Stimulated activated CD8-positive, alpha-beta memory T cell treated with anti-CD3 and anti-CD28 coated beads, Interleukin-4, amount 100 ng/mL, for 48 hours (primary cell): ENCODE measurements at places on chromosomes 7 and 10.
A peak's percentile ranks its signal among the peaks of the same experiment; 100 is the strongest.

DNA sequence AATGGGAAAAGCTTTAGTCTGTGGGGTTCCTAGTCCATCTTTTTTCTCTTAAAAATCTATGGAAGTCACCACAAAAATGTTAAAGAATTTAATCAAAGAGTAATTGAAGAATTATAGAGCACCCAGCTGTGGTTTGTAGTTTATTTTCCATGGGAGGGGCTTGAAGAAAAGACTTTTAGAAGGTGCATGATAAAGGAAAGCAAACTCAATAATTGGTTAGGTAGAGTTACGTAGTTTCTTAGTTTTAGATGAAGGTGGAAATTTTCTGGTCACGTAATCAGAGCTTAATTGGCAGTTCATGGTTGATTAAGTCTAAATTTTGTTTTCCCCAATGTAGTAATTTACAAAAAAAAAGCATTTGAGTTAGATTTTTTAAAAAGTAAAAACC, 724 bp downstream of the ZNF107 start:
- no peak for DNase-seq

DNA sequence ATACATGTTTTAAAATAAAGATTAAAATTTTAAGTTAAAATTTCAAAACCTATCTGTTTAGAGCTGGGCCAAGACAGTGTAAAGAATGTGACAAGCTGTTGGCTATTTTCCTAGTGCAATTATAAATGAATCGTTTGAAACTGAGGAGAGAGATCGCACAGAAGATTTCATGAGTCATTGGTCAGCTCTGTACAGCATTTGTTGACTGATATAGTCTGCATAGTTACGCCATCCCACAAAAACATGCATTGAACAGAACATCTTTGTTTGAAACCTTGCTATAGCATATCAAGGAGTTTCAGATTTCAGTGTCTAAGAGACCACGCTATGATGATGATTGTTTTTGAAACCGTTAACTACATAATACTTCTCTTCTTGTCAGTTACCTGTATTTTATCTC, 1.3 kb upstream of the C10orf67 start:
- DNase-seq = no peak

DNA sequence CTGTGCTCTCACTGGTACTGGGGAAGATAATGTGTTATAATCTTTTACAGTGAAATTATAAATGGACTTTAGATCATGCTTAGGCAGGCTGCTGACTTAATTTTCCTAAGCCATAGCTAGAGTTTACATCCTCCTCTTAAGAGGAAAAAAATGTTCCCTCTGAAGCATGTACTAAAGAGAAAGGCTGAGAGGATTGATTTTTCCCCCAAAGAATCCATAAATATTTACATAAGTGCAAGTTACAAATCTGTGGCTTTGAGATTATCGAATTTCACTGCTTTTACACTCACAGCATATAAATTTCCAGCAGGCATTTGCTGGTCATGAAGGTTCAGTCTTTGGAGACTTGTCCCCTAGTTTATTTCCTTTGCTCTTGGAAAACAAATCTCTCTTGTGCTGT, 43.7 kb downstream of the CREB5 start:
- no peak for DNase-seq

DNA sequence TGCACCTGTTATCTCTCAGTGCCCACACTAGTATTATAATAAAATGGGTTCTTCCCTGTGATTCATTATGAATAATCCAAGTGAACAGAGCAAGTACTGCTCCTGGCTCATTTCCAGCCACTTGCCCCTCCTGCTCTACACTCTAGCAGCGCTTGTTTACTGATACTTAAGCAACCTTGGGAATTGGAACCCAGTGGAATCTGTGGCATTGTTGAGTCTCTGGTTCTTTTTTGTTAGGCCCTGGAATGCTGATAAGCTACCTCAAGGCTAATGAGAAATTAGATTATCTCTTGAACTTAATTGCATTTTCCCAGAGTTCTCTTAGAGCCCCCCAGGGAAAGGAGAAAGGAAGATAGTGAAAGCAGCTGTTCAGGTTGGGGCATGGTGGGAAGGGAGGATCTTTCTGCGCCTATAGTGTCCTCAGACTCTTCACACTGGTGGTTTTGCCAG, 34.0 kb downstream of the PRKAR2B start:
- DNase-seq = no peak

GRCh38 chr7:130304878-130305277, 11.9 kb downstream of the CPA4 start:
- no peak for DNase-seq

DNA sequence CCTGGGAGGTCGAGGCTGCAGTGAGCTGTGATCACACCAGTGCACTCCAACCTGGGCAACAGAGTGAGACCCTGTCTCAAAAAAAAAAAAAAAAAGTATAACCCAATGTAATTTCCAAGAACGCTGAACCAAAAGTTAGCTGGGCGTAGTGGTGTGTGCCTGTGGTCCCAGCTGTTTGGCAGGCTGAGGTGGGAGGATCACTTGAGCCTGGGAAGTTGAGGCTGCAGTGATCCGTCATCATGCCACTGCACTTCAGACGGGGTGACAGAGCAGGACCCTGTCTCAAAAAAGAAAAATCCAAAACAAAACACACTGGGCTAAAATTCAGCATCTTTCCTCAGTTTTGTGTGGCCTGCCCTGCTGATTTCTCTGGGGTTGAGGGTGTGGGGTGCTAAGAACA, 21.1 kb downstream of the HNRNPA2B1 start:
- no peak for DNase-seq

DNA sequence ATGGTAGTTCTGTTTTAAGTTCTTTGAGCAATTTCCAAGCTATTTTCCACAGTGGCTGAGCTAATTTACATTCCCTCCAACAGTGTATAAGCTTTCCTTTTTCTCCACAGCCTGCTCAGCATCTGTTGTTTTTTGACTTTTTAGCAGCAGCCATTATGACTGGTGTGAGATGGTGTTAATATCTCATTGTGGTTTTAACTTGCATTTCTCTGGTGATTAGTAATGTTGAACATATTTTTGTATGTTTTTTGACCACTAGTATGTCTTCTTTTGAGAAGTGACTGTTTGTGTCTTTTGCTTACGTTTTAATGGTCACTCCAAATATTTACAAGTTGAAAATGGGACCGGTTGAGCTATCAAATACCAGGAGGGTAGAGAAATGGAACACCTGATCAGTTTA, 20.4 kb downstream of the GNG11 start:
- no peak for DNase-seq

GRCh38 chr10:80471715-80472233, 17.7 kb downstream of the TSPAN14 start:
- DNase-seq = peak; percentile 71

DNA sequence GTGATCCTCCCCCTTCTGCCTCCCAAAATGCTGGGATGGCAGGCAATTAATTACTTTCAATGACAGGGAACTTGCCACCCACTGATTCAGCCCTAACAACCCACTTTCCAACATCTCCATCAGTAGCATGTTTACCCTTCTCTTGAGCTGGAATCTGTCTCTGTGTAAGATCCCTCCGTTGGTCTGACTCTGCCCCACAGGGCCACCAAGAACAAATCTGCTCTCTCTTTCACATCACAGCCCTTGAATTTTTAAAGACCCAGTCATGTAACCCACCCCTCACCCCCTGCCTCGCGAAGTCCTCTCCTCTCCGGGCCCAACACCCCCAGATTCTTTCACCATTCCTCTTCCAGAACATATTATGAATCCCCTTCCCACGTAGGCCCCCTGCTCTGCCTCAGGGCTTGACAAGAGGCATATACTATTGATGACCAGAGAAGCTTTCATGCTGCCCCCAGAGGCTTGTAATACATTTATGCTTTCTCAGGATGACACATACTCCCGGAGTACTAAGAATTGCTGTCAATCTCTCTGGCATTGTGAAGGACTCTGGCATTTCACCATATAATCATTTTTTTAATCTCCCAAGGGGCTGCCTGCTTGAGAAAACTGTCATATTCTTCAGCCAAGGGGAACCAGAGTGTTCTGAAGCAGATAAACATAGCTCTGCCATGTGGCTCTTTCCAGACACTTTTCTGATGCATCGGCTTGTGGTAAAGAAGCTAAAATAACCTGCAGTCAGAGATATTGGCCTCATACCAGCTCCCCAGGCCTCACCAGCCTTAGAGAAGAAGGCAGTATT, 179.2 kb upstream of the AUTS2 start:
- no peak for DNase-seq

- DNase-seq = no peak
Measured at GRCh38 chr7:159117366-159118196, 27.1 kb downstream of the VIPR2 start.

GRCh38 chr10:91978585-91978984, 55.0 kb downstream of the BTAF1 start:
- no peak for DNase-seq

GRCh38 chr7:93021748-93022147, 96.0 kb downstream of the SAMD9 start:
- no peak for DNase-seq

DNA sequence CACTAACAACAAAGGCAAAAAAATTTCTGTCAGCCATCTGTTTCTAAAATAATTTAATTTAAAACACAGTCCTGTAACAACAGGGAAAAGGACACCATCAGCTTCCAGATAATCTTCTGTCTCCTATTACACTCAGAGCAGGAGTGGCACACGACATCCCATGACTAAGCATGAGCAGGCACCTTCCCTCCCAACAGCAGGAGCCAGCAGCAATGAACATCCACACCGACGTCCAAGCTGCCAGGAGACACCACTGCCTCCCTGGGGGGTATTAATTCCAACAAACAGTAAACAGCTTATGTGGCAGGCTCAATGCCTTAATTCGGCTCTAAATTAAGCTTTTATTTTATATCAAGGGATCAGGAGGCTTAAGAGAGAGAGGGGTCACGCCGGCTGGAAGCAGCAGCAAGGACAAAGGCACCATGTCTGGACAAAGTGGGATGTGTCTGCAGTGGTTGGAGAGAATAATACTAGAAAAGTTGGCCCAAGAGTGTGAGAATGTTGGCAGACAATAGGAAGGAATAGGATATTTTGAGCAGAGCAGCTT, 45.7 kb downstream of the KIAA1549 start:
- DNase-seq = no peak

DNA sequence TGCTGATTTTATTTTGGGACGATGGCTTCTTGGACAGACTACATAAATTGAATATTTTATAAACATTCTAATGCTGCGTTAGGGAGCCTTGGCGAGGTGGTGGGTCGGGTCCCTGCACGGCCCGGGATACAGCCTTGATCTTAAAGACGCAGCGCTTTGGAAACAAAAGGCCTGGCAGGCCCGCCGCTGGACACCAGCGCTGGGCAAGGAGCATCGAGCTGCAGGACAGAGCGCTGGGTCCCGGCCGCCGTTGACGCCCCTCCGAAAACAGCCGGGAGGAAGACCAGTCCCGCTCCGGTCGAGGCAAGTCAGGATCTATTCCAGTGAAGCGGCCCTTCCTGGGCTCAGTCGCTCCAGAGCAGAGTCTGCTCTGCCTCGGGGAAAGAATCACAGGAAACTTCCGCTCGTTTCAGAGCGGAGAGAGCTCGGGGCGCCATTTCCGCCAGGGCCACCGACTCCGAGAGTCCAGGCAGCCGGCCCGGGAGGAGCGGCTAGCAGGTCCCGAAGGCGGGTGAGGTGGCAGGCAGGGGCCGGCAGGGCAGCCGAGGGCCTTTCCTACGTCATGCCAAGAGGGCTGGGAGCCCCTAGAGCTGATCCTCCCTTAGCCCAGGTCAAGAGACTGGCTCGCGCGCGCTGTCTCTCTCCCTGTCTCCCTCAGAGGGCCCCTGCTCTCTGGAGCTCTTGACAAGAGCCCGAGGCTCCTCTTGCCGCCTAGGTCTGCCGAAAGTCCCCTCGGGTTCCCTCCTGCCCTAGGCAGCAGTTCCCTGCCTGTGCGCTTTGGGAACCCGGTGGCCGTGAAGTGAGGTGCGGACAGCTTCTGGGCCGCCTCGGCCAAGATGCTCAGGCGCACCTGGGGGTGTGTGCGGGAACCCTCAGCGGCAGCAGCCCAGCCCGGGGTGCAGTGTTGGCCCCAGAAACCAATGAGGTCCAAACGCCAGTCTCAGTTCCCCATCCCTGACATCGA, 1.4 kb upstream of the DRGX start:
- no peak for DNase-seq

DNA sequence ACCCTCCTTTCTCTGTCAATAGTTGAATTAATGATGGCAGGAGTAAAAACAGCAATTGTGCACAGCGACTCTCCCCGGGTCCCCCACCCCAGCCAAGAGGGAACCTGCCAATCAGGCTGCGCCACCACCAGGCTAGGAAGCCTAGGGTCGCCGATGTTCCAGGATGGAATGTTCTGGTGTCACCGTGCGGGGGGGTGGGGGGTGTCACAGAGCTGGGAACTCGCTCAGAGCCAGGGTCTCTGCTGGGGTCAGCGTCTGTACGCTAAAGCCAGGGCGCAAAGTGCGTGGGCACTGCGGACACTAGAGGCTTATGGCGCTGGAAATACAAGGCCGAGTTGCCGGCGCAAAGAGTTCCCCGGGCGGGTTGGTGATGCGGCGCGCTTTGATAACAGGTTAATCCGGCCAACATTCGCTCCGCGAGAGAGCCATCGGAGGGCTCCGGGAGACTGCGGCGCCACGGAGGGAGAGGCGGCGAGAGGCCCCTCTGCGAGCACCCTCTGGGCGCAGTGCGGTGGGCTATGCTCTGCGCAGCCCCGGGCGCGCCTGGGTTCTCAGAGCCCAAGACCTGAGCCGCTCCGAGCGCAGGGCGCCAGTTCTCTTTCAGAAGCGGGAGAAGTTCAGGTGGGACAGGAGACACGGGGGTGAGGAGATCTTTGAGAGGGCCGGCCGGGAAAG, 192.3 kb downstream of the EMX2 start:
- no peak for DNase-seq

DNA sequence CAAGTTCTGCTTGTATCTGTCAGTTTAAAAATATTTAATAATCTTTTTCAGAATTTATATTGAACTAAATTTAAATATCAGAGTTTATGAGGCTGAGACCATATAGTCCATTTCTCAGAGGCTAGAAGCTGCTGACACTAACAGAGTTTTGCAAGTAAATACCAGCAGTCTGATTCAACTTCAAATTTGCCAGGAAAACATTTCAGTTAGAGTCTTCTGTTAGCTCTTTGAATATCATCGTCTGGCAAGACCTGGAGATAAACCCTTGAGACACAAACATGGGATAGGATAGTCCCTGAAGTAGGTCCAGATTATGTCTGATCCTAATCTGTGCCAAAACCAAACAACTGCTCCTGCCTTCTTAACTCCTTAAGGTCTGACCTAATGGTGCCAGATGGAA, 472.8 kb upstream of the STEAP1 start:
- DNase-seq = no peak

DNA sequence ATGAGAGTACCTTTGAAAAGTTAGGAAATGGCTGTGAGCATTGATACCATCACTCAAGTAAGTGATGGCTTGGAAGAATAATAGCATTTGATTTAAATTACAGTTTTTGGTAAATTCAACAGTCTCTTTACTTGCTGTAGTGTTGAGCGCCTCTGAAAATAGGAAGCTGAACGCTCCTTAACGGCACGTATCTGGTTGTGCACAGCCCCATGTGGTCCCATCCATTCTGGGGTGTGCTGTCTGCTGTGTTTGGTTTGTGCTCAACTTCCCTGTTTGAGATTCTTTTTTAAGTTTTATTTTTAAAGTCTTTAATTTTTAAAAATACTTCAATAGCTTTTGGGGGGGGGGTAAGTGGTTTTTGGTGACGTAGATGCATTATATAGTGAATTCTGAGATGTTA, 51.5 kb downstream of the DNAJB6 start:
- no peak for DNase-seq

GRCh38 chr10:122164023-122164601, 107.0 kb upstream of the BTBD16 start:
- no peak for DNase-seq
